ENCODE measurements at places on chromosomes 4 and X.
A peak's percentile ranks its signal among the peaks of the same experiment; 100 is the strongest.

GRCh38 chr4:54737421-54737820, 79.7 kb downstream of the KIT start:
- no peak for DNase-seq

GRCh38 chr4:47374477-47374876, 89.0 kb downstream of the COMMD8 start:
- no peak for DNase-seq

DNA sequence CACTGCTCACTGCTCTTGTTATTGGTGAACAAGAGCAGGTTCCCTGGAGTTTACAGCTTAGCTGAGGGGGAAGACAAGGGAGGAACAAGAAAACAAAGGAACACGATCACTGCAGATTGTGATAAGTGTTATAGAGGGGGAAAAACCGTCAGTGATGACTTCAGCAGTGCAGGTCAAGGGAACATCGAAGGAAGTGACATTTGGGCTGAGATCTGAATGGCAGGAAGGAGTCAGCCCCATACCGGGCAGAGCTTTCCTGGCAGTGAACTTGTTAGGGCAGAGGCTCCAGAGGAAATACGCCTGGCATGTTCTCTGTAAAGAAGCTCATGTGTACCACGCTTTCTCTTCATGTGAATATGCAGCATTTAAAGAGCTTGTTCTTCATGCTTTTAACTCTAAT, 78.1 kb downstream of the LDB2 start:
- no peak for DNase-seq

GRCh38 chr4:184150102-184150839, 67.4 kb downstream of the ENPP6 start:
- no peak for DNase-seq

GRCh38 chrX:154602226-154602625, 16.9 kb downstream of the CTAG1B start:
- DNase-seq: no peak

DNA sequence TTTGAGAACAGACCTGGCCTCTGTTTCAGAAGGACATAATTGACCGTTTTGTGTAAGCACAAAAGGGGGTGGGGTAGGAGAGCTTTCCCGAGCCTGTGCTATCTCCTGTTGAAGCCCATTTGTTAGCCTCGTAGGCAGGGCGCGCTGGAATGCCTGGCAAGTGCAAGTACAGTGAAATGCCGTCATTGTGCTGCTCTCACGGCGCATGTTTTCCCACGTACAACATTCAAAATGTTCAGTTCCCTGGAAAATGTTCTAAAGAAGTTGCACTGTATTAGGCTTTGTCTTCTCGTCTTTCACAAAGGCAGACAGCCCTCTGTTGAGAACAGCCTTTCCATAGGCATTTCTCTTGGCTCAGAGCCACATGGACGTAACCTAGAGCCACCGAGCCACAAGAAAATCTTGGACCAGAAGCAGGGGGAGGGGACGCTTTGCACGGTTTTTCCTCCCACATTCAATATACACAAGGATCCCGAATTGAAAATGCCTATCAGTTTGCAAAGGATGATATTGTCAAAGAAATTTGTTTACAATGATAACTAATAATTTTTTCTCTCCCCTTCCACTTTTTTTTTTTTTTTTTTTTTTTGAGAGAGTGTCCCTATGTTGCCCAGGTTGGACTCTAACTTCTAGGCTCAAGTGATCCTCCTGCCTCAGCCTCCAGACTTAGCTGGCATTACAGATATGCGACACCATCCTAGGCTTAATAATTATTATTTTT, 54.6 kb upstream of the RAPGEF2 start:
- DNase-seq: peak; percentile 33

DNA sequence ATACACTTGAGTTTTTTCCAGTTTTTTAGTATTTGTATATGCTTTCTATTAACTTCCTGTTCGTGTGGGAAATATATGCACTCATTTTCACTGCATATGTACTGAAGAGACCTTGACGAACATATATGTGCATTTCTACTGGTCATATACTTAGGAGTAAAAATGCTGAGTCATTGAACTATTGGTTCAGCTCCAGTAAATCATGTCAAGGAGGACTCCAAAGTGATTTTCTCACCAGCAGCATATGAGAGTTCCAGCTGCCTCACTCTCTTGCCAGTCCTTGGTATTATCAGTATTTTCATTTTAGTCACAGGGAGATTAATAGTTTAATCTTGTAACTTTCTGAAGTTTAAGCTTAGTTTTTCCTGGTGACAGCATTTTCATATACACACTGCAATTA, 2750.2 kb downstream of the ARAP2 start:
- no peak for DNase-seq

DNA sequence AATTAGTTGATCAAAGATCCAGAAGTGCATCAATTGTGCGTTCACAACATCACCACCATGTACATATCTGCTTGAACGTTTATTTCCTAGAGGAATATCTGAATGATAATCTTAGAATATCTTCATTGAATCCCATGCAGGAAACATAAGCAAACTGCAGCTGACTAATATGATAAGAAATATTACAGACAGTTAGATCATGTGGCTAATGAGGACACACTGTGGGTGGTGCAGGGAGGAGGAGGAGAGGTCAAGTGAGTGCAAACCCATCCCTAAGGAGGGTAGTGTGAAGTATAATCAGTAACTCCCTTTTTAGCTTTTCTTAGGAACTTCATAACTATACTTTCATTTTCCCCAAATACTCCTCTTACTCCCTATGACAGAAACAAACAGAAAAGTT, 58.3 kb upstream of the HPGD start:
- DNase-seq: no peak

DNA sequence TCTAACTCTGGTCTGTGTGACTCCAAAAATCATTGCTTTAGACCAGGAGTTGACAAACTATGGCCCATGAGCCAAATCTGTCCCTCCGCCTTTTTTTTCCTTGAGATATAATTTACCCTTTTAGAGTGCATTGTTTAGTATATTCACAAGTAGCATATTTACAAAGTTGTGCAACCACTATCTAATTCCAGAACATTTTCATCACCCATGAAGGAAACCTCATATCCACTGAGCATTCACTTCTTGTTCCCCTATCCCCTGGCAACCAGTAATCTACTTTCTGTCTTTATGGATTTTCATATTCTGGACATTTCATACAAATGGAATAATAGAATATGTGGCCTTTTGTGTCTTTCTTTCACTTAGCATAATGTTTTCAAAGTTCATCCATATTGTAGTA, 67.4 kb upstream of the CITED1 start:
- no peak for DNase-seq

DNA sequence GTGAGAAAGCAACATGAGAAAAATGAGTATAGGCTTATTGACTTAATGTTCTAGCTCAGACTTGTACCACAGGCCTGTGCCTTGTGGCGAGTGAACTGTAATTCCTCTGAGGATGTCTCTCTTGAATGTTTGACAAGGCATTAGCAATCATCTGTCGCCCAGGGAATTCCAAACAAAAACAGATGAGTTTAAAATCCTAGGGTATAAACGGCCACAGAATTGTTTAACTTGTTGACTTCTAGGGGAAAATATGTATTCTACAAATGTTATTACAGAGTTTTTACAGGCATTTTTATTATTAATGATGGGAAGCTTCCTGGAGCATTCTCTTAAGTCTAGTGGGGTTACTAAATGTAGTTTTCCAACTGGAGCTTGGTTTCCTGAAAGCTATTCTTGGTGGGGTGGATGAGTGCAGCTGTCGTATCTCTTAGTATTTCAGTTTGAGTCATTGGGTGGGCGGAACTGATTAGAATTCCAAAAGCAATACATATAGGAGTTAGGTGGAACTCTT, 40.6 kb downstream of the ARHGAP10 start:
- peak; percentile 71 for DNase-seq

- DNase-seq: no peak
Measured at GRCh38 chr4:185783574-185783973, 28.4 kb downstream of the SORBS2 start.

- DNase-seq: no peak
Measured at GRCh38 chr4:52904421-52904820, 42.3 kb downstream of the RASL11B start.

DNA sequence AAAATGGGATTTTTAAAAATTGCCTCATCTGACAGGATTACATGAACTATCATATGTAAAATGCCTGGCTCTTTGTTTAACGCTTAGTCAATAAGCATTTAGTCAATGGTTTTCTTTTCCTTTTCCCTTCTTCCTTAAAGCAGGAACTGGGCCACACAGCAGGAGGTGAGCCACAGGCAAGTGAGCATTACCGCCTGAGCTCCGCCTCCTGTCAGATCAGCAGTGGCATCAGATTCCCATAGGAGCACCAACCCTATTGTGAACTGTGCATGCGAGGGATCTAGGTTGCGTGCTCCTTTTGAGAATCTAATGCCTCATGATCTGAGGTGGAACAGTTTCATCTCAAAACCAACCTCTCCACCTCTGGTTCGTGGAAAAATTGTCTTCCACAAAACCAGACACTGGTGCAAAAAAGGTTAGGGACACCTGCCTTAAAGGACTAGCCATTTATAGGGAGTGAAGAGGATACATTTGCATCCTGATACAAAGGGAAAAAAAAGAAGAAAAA, 306.1 kb downstream of the FBXW7 start:
- no peak for DNase-seq

- no peak for DNase-seq
Measured at GRCh38 chr4:1318488-1319213, 28.4 kb upstream of the UVSSA start.

DNA sequence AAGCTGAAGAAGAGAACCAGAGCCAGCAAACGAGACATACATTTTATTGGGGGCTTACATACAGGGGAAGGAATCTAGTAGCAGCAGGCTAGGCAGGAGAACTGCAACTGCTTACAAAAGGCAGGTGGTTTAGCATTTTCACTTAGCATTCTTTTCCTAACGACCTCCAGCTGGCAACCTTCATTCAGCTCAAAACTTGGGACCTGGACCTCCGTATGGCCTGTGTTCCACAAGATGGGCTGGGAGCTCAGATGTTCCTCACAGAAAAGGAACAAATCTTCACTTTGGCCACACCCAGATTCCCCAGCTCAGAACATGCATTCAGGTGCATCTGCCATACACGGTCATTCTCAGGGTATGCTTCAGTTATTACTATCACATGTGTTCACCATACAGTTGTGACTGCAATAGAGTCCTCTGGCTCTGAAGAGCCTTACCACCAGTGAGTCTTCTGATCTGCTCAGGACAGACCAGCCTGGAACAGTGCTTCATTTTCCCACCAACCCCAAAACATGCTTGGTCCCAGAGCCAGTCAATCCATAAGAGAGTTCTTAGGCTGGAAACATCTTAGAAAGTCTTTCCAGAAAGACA, 29.6 kb upstream of the AP1AR start:
- no peak for DNase-seq

- DNase-seq: no peak
Measured at GRCh38 chr4:14178421-14178820, 550.9 kb upstream of the BOD1L1 start.

DNA sequence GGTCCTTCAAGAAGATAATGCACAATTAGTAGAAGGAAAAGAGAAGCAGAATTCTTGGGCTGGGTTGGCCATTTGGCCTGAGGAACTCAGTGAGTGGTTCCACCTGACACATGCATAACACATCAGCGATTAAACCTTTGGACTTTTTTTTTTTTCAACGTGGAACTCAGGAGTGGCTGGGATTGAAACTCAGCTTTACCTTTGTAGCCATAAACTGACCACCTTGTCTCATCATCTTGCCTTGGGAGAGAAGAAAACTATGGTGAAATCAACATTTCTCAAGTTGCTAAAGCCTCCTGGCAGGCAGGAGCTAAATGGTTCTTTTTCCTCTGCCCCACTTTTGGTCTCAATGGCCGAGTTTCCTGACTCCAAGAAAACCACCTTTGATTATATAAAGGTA, 16.3 kb downstream of the PTTG2 start:
- no peak for DNase-seq

GRCh38 chrX:108036298-108036973, 8.4 kb upstream of the VSIG1 start:
- no peak for DNase-seq

- DNase-seq: no peak
Measured at GRCh38 chr4:139904406-139904805, 238.8 kb downstream of the MGST2 start.

DNA sequence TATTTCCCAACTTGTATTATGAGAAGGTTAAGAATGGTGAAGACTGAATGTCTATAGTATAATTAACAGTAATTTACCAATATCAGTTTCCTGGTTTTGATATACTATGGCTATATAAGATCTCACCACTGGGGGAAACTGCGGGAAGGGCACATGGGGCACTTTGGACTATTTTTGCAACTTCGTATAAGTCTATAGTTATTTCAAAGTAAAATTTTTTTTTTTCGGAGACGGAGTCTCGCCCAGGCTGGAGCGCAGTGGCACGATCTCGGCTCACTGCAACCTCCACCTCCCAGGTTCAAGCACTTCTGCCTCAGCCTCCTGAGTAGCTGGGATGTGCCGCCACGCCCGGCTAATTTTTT, 46.1 kb downstream of the CXorf58 start:
- no peak for DNase-seq

DNA sequence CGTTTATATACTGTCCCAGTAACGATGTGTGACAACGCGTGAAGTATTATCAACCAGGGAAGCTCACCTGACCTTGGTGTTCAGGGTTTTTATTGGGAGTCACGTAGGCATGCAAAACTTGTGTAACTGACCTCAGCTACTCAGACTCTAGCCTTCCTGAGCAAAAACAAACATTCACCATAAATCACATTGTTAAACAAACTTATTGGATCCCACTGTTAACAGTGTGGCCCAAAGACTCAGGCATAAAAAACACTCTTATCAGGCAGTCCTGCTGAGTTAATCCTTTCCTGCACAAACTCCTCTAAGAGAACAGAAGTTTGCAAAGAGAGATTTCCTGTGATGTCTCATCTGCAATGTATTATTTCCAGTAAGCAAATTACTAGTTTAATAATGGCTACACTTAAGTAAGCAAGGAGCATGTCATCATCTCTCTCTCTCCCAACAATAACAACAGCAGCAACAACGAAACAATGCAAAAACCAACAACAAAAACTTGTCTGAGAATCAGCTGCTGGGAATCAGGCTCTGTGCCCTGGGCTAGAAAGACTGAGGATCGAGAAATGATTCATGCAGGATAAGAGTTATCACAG, 12.0 kb downstream of the GAGE1 start:
- DNase-seq: no peak

DNA sequence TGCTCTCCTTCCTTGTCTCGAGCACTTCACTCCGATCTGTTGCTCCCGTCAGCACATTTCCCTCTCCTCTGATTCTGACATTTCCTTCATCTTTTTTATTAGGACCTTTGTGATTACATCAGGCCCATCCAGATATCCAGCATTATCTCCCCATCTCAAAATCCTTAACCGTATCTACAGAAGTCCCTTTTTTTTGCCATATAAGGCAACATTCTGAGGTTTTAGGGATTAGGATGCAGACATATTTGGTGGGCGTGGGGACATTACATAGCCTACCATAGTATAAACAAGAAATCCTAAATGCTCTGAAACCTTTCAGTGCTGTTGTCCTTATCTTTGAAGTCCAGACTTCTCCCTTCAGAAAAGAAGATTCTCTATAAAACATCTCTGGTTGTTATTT, 505.0 kb upstream of the PITX2 start:
- no peak for DNase-seq

GRCh38 chrX:66676990-66677389, 38.1 kb upstream of the EDA2R start:
- DNase-seq: peak; percentile 66

GRCh38 chr4:182429896-182430295, 186.7 kb downstream of the TENM3 start:
- no peak for DNase-seq
